ENCODE measurements at places on chromosomes 2 and 18.

DNA sequence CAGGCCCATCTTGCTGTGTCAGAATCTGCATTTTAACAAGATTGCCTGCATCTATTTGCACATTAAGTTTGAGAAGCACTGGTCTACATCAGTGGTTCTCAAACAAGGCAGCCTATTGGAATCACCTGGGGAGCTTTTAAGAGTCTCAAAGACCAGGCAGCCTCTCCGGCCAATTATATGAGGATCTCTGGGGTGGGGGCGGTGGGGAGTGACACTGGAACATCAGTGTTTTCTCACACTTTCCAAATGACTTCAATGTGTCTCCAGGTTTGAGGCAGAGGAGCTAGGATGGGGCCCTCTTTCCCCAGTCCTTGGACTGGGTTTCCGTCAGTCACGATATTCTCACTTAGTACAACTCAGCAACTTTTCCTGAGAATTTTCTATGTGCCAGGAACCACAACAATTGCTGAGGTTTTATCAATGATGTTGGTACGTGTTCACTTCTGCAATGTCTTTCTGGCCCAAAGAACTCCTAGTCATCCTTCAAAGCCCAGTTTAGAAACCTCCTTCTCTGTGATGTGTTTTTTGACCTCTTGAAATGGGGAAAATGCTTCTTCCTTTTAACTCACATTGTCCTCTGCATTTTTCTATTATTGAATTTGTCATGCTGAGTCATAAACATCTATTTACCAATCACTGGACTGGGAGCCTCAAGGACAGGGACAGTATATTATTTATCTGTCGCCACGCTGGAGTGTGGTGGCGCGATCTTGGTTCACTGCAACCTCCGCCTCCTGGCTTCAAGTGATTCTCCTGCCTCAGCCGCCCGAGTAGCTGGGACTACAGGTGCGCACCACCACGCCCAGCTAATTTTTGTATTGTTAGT is 130.9 kb downstream of the MYCN start:
- DNase-seq = no peak

GRCh38 chr2:105744909-105745853 is at the start of gene NCK2:
TSS of gene NCK2 (plus strand) at chr2:105744912. CDS start at chr2:105855064, 110,152 bp downstream.
- no peak for DNase-seq

DNA sequence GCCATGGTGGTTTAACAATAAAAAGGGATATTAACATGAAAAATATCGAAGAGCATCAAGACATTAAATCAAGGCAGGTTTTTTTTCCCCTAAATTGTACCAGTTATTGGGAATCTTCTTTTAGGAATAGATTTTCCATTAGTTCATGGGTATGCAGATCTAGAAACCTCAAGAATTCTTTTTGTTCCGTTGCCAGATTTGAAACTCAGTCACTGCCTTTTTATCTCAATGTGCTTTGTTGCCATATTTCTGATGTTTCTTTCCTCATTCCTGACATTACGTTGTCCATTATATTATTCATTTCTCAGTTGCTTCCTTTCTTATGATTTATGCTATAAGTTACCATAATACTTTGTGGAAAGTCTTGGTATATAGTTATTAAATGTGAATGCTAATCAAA is 162.2 kb downstream of the CD226 start:
- DNase-seq = no peak

GRCh38 chr2:181305301-181306123 is 151.7 kb upstream of the ITGA4 start:
- no peak for DNase-seq

GRCh38 chr18:78238404-78239089 is 741.1 kb upstream of the SALL3 start:
- no peak for DNase-seq

DNA sequence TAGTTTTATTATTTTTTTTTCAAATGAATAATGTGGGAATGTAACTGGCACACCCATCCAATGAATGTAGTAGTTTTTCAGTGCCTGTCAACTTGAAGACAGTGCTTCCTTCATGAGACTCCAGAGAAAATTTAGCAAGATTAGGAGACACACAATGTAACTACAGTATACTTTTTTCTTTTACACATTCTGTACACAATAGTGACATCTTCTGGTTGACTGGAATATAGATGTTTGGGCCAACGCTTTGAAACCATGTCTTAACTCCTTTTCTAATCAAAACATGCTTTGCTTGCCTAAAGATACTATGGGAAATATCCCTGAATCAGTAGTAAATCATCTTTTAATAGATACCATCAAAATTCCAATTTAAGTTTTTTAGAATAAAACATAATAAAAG is 229.5 kb upstream of the ZC3H15 start:
- no peak for DNase-seq

- no peak for DNase-seq
These were observed 29.4 kb downstream of the NGEF start for GRCh38 chr2:232983669-232984140.

- DNase-seq = no peak
These were observed 26.1 kb downstream of the ADCY3 start for GRCh38 chr2:24893934-24894333.

- DNase-seq = no peak
These were observed 18.4 kb downstream of the NCKAP1 start for GRCh38 chr2:183019718-183020442.

- DNase-seq = no peak
These were observed 3.6 kb upstream of the TRABD2A start for GRCh38 chr2:84884449-84884848.

DNA sequence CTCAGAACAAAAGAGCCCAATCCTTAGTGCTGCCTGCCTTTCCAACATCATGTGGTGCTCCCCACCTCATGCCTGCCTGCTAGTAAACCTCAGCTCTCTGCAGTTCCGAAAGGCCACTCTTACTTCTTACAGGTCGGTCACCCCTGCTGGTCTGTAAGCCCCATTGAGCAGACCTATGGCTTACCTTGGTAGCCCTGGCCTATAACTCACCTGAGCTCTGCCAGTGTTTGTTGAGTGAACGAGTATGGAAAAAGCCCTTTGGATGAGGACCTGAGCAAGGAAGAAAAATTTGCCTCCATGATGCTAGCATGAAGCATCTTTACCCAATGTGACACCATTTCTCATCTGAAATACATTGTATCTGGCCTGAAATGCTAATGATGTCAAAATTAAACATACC is 83.3 kb downstream of the LIPG start:
- peak; percentile 30 for DNase-seq

Measured in sigmoid colon (tissue), 7 donors.